ENCODE measurements at places on chromosomes 2 and 18. TPM values are rescaled to one million over a fixed set of nuclear protein-coding genes. Genes with fewer than 3 reads are reported as not detected.

DNA sequence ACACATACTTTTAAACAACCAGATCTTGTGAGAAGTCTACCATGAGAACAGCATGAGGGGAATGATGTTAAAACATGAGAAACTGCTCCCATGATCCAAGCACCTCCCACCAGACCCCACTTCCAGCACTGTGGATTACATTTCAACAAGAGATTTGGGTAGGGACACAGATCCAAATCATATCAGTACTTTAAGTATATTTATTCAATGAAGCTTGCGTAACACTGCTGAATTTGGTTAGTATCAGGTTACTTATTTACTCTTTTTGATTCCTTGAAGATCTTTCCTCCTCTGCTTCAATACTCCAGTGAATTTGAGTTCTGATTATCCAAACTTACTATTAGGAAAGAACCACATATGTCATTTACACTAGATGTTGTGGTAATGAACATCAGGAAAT lies 418.6 kb downstream of the PIK3C3 start:
- DNase-seq: no peak
- no peak overlapping the region for H3K4me3 ChIP-seq
- H3K4me1 ChIP-seq: no peaks in the 10 kb centered on the region

Gene COL5A2
- total RNA-seq: 36.4 TPM

Gene CFAP221
- total RNA-seq: not detected

DNA sequence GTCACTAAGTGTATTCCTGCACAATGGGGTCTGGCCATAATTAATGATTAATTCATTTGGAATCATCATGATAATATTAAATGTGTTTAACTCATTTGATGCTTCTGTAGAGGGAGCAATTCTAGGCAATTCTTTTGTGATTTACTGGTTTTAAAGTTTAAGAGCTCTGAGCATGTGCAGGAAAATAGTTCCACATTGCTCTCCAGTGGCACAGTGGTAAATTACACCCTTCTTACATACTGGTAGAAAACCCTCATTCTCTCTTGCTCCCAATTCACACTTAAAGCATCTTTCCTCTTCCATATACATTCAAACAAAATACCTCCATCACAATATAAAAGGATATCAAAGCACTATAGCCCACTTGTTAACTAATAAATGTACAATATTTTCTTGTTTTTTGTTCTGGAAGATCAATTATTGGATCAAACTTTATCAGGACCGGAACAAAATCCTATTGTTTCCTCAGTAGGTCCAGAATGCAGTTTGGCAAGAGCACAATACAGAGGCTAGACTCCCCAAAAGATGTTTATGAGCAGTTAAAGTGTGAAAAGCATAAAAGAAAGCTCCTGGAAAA lies 844.3 kb downstream of the MBD2 start:
- H3K27me3 ChIP-seq: no peaks in the 10 kb centered on the region
- no peak overlapping the region for H3K4me3 ChIP-seq
- no peak overlapping the region for H3K27ac ChIP-seq
- H3K4me1 ChIP-seq: no peaks in the 10 kb centered on the region

Gene IL37
- total RNA-seq: 2.6 TPM

- H3K4me3 ChIP-seq: no peak overlapping the region
- H3K4me1 ChIP-seq: peaks cover 7% of the 10 kb centered on the region
- no peak for DNase-seq
- no peak overlapping the region for H3K27ac ChIP-seq
- peaks cover 55% of the 10 kb centered on the region for H3K27me3 ChIP-seq
Measured at GRCh38 chr2:176642074-176642473, 372.8 kb downstream of the MTX2 start.

DNA sequence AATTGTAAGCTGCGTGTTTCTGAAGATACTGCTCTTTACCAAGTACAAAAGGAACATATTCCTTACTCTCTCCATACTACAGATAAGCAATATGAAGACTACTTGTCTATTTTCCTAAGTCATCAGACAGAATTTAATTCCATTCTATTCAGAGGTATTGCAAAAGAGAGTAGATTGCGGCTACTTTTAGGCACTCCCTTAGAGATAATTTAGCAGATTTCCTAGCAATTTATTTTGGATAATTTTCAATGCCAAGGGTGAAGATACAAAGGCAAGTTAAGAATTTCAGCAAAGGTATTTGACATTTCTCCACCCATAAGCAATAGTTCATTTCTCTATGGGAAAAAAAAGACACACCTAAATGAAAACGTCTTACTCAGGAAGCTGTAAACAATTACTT lies 161.1 kb downstream of the PDE1A start:
- no peaks in the 10 kb centered on the region for H3K27me3 ChIP-seq
- DNase-seq: no peak
- H3K4me3 ChIP-seq: no peak overlapping the region
- no peaks in the 10 kb centered on the region for H3K4me1 ChIP-seq
- H3K27ac ChIP-seq: no peak overlapping the region

Gene USP40
- total RNA-seq: 30.7 TPM

DNA sequence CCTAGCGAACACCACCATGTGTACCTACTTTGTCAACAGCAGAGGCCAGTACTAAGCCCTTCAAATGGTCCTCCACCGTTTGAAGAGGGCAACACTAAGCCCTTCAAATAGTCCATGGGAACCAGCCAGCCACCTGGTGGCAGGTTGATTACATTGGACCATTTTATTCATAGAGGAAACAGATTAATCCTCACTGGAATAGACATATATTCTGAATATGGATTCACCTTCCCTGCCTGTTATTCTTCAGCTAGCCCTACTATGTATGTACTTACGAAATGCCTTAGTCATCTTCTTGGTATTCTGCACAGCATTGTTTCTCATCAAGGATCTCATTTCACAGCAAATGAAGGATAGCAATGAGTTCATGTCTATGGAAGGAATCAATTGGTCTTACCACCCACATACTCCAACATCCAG lies 10.0 kb upstream of the ZNF396 start:
- H3K4me3 ChIP-seq: no peak overlapping the region
- no peaks in the 10 kb centered on the region for H3K27me3 ChIP-seq
- no peak overlapping the region for H3K27ac ChIP-seq
- no peaks in the 10 kb centered on the region for H3K36me3 ChIP-seq

DNA sequence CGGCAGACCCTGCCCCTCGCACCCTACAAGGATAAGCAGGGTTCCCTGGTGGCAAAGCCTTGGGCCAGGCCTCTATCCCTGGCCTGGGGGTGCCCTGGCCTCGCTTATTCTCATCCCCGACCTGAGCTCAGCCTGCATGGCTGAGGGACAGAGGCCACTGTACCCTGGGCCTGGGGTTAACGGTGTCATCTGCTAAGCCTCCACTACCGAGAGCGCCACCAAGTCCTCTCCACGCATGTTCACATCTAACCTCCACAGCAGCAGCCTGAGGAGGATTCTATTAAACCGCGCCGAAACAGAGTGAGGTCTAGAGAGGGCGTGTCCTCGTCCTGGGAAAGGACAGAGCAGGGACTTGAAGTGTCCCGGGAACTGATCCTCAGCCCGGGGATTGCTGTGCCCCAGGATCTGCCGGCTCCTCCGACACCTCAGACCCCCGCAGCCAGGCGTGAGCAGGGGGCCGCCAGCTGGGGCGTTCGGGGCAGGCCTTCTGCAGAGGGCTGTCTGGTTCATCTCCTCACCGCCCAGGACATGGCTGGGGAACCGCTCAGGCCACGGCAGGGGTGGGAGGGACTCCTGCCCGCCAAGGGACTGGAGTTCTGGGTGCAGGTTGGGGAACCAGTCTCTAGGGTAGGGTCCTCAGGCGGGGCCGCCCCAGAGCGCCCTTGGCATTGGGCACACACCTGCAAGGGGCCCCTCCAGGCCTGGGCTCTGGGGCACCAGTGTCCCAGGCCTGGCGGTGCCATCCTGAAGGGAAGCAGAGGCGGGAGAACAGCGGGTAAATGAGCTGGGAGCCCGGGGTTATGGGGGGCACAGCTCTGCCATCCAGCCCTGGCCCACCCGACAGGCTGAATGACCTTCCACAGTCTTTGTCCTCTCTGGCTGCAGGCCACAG lies 68.0 kb upstream of the SMAD7 start:
- peak; percentile 9 for DNase-seq
- no peak overlapping the region for H3K4me3 ChIP-seq
- H3K27ac ChIP-seq: no peak overlapping the region
- no peaks in the 10 kb centered on the region for H3K4me1 ChIP-seq

DNA sequence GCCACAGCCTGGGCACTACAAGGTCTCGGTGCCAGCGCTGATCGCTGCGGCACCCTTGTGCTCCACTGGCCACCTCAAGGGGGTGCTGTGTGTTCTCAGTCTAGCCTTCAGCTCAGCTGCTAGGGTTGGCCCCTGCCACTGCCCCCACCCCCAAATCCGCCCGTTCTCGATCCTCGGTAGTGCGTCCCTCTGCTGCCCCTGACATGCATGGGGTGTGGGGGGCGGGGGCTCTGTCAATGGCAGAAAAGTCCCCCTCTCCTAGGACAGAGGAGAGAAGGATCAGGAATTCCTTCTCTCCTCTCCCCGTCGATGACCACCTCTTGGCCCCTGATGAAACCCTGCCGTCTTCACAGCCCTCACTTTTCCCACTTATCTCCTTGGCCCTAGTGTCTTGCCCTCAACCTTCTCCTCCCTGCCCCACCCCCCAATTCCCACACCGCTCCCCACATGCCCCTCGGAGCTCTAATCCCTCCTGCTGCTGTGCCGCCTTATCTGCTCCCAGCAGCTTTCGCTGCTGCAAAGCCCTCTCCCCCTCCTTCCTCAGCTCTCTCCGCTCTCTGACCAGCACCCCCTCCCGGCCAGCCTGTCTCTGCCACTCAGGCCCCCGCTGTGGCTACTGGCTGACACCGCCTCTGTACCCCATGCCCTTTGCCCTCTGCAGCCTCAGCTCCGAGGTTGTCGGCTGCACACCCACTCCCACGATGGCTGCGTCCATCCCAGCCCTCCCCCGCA lies 4.3 kb upstream of the ASIC4 start:
- H3K4me1 ChIP-seq: peaks cover 18% of the 10 kb centered on the region
- H3K36me3 ChIP-seq: no peaks in the 10 kb centered on the region
- H3K27me3 ChIP-seq: peaks cover 52% of the 10 kb centered on the region
- H3K4me3 ChIP-seq: no peak overlapping the region

- no peak overlapping the region for H3K4me3 ChIP-seq
- H3K4me1 ChIP-seq: peaks cover 6% of the 10 kb centered on the region
- no peaks in the 10 kb centered on the region for H3K36me3 ChIP-seq
Measured at GRCh38 chr18:10099539-10100140, 185.8 kb downstream of the VAPA start.

- no peaks in the 10 kb centered on the region for H3K36me3 ChIP-seq
- no peak overlapping the region for H3K27ac ChIP-seq
- no peak overlapping the region for H3K4me3 ChIP-seq
- H3K27me3 ChIP-seq: no peaks in the 10 kb centered on the region
- no peaks in the 10 kb centered on the region for H3K4me1 ChIP-seq
Measured at GRCh38 chr2:209321581-209321980, 102.3 kb upstream of the MAP2 start.

DNA sequence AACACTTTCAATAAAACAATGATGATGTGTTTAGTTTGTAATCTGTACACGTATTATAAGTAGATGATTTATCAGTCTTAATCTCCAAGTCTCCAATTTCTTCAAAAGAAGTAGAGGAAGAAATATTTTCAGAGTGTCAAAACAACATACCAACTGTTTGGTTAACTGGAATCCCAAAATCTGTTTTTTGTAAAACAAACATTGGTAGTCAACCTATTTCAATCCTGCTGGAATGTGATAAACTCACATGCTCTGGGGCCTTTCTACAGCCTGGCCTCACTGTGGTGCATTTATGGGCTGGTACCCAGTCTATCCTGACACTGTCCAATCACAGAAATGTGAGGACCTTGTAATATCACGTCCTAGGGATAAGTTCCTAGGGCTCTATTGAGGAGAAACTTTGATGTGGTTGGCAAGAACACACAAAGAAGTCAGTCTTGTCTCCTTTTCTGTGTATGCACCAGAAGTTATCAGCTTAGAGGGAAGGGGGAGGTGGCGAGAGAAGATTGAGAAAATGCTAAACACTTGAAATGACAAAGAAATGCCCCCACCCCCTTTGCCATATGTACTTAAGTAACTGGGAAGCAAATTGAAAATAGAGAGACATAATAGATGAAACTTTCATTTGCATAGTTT lies 47.2 kb downstream of the PRKRA start:
- no peaks in the 10 kb centered on the region for H3K4me1 ChIP-seq
- no peak for DNase-seq
- no peak overlapping the region for H3K27ac ChIP-seq
- no peaks in the 10 kb centered on the region for H3K27me3 ChIP-seq
- no peaks in the 10 kb centered on the region for H3K36me3 ChIP-seq

Gene KIAA2012
- total RNA-seq: not detected

Gene DSG4
- not detected for total RNA-seq

GRCh38 chr2:18623782-18624181 lies 34.4 kb upstream of the NT5C1B start:
- DNase-seq: no peak
- H3K4me1 ChIP-seq: no peaks in the 10 kb centered on the region
- no peaks in the 10 kb centered on the region for H3K36me3 ChIP-seq
- no peak overlapping the region for H3K27ac ChIP-seq
- no peak overlapping the region for H3K4me3 ChIP-seq

GRCh38 chr18:46374850-46375249 lies 270.7 kb downstream of the HAUS1 start:
- H3K4me1 ChIP-seq: no peaks in the 10 kb centered on the region
- DNase-seq: no peak
- no peak overlapping the region for H3K4me3 ChIP-seq
- H3K27me3 ChIP-seq: peaks cover 3% of the 10 kb centered on the region

Gene GAD1
- total RNA-seq: not detected

GRCh38 chr18:35322486-35323458 lies 21.4 kb downstream of the ZNF24 start:
- DNase-seq: no peak
- no peaks in the 10 kb centered on the region for H3K36me3 ChIP-seq
- no peaks in the 10 kb centered on the region for H3K4me1 ChIP-seq
- H3K27ac ChIP-seq: no peak overlapping the region
- H3K27me3 ChIP-seq: no peaks in the 10 kb centered on the region
- H3K4me3 ChIP-seq: no peak overlapping the region

DNA sequence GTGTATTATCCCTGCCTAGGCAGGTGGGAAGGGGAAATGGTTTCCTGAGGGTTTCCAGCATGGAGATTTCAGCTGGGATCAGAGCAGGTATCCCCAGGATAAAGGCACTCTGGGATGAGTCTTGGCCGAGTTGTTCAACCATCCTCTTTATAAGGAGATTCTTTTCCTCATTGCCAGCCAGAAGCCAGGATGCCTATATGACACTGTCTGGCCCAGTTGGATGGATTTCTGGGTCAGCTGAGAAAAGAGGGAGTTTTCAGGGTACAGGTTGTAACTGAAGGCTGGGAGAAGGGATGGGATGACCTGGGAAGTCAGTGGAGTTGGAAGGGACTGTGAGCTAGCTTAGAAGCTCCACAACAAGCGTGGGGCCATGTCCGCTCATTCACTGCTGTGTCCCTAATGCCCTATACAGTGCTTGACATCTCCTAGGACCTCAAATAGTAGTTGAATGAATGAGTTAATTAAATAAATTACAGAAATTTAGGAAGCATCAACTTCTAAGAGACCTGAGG lies 8.3 kb downstream of the RHOB start:
- no peaks in the 10 kb centered on the region for H3K36me3 ChIP-seq
- H3K27ac ChIP-seq: peak overlapping the region; percentile 51
- no peak overlapping the region for H3K4me3 ChIP-seq
- peaks cover 28% of the 10 kb centered on the region for H3K4me1 ChIP-seq

Gene SMAD4
- total RNA-seq: 172 TPM

GRCh38 chr2:234808907-234809306 lies 142.9 kb upstream of the SH3BP4 start:
- no peak overlapping the region for H3K27ac ChIP-seq
- no peaks in the 10 kb centered on the region for H3K36me3 ChIP-seq
- H3K4me3 ChIP-seq: no peak overlapping the region
